Activated CD8-positive, alpha-beta T cell treated with anti-CD3 and anti-CD28 coated beads, Interleukin-2, amount 10 ng/mL, durations not matched to agents 7 days and 5 days (primary cell): ENCODE measurements at places on chromosomes 3 and 15.

DNA sequence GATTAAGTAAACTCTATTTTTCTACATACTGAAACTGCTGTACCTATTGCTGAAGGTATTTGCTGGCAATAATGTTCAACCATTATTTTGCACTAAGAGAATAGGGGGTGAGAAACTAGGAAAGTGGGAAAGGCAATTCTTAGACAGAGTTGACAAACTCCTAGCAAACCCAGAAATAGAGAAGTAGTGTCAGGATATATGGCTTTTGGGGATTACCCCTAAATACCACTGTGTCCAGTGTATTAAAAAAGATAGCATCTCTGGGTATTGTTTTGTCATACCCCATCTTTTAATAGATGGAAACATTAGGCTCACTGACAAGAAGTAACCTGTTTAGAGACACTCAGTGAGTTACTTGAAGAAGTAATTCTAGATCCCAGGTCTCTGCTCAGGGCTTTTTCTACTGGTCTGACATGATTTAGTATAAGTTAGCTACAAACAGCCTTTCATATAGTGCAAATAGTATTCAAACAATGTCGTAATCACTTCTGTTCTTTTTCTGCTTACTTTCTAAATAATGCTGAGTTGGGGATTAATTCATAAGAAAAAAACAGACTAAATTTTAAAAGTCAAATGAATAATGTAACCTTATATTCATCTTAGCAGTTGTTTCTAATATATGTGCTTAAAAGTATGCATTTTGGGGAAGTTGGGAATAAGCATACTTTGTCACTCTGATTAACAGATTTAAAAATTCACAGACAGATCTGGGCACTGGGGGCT, 107.2 kb downstream of the IL1RAP start:
- DNase-seq: no peak

- DNase-seq: no peak
Observed at GRCh38 chr15:53115563-53115962, 325.4 kb upstream of the ONECUT1 start.

GRCh38 chr15:95935852-95936251, 394.6 kb upstream of the NR2F2 start:
- DNase-seq: no peak

- no peak for DNase-seq
Observed at GRCh38 chr3:40381904-40382616, 4.9 kb upstream of the ENTPD3 start.

- DNase-seq: no peak
Observed at GRCh38 chr3:127822041-127822681, at the start of gene MGLL. MGLL (minus strand) TSS chr3:127822515; CDS start chr3:127822318, 197 bp downstream.
